ENCODE measurements at places on chromosomes 16 and 17.

GRCh38 chr16:47574091-47575054 is 113.2 kb downstream of the PHKB start:
- no peak for DNase-seq

GRCh38 chr17:19410875-19411620 is at the start of gene RNF112:
RNF112 (plus strand) TSS chr17:19411232; CDS start chr17:19411409, 177 bp downstream.
- no peak for DNase-seq

- no peak for DNase-seq
Observed at GRCh38 chr16:8730335-8730915, 56.0 kb downstream of the ABAT start.

- no peak for DNase-seq
Observed at GRCh38 chr16:65617421-65617820, 495.6 kb upstream of the CDH11 start.

Data from naive thymus-derived CD8-positive, alpha-beta T cell (primary cell).